Activated CD4-positive, alpha-beta T cell treated with anti-CD3 and anti-CD28 coated beads for 4 hours (primary cell): ENCODE measurements at places on chromosomes 16 and 17.

GRCh38 chr17:72588961-72589360 is 468.1 kb downstream of the SOX9 start:
- no peak for DNase-seq

GRCh38 chr17:6104956-6105648 is 34.9 kb downstream of the WSCD1 start:
- no peak for DNase-seq

DNA sequence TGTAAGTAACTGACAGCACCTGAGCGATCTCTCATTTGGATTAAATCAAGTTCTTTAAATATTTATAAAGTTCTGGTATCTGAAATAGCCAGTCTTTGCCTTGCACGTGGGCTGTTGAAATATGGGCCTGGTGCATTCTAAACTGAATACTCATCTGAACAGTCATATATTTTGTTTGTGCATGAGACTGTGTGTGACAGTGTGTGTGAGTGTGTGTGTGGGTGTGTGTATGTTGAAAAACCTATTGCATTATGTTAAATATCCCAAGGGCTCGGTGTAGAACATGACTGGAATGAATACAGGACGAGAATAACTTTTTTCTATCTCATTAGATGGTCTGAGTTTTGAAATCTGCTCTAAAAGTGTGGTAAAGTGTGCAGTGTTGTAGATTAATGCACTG is 82.4 kb upstream of the TOX3 start:
- DNase-seq, result no peak

DNA sequence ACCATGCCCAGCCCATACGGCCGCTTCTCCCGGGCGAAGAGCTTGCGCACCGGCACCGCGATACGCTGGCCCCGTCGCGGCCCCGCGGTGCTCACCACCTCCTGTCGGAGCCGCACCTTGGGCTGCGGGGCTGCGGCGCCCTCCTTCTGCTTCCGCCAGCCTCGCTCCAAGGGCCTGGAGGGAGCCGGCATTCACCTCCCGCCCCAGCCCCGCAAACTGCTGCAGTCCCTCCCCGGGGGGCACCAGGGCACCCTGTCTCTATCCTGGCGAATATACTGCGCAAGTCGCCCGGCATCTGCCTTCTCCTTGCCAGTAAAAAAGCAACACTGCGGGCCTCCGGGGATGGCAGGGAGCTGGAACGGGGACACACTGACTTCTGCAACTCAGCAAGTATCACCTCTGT is 8.3 kb downstream of the SNRNP25 start:
- no peak for DNase-seq

- no peak for DNase-seq
Observed at GRCh38 chr16:1615761-1616160, 3.6 kb downstream of the CRAMP1 start.

DNA sequence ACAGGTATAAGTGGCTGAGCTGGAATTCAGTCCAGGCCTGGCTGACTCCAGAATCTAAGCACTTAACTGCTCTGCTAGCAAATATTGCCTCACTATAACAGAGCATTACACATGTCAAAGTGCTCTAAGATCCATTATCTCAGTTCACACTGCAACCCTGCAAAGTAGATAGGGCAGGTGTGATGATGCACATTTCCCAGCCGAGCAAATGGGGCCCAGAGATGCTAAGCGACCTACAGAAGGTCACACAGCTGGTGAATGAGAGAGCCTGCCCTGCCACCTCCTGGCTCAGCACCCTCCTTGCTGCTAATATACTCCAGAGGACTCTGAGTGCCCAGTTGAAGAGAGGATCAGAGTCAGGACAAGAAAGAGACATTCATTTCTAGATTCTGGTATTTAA is 73.6 kb upstream of the CCL1 start:
- DNase-seq, result no peak

DNA sequence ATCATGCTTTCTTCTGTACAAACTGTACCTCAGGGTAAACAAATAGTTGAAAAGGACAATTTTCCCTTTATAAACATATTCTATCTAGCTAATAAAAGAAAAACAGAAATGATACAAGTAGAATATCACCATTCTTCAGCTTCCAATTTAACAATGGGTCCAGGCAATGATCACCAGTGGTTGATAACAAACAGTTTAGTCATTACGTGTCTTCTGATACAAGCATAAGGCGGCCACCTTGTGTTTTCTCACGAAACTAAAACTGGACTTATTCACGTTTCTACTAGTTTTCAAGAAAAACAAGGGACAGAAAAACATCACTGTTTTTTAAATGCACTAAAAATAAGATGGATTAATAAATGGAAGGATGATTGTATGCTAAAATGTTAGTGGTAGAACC is 58.3 kb downstream of the STH start:
- no peak for DNase-seq

GRCh38 chr16:84970447-84971127 is 40.7 kb downstream of the ZDHHC7 start:
- peak; percentile 75 for DNase-seq

DNA sequence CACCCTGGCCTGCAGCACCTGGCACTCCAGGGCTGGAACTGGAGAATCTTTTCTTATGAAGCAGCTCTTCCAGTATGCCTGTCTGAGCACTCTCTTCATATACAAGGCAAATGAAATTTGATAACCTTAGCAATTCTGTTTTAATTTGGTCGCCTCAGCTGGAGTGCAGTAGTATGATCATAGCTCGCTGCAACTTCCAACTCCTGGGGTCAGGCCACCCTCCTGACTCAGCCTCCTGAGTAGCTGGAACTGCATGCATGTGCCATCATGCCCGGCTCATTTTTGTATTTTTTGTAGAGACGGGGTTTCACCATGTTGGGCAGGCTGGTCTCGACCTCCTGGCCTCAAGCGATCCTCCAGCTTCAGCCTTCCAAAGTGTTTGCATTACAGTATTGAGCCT is 140.8 kb upstream of the CHMP6 start:
- no peak for DNase-seq

DNA sequence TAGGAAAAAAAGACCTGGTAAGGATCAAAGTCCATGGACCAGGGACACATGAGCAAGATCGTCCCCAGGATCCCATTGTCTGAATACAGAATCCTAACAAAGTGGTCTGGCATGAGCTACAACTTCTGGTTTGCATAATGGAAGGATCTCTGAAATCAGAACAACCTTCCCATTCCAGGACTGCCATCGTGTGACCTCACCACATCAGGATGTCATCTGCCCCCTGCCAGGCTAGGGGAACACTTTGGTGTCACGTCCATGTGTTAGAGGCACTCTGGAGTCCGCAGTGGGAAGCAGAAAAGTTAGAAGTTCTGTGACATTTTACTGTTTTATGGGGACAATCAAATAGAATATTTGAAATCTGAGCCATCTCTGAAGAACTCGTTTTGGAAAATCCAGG is 160.7 kb downstream of the RGS9 start:
- no peak for DNase-seq

- DNase-seq, result no peak
Observed at GRCh38 chr17:5919089-5919488, 151.1 kb upstream of the WSCD1 start.

DNA sequence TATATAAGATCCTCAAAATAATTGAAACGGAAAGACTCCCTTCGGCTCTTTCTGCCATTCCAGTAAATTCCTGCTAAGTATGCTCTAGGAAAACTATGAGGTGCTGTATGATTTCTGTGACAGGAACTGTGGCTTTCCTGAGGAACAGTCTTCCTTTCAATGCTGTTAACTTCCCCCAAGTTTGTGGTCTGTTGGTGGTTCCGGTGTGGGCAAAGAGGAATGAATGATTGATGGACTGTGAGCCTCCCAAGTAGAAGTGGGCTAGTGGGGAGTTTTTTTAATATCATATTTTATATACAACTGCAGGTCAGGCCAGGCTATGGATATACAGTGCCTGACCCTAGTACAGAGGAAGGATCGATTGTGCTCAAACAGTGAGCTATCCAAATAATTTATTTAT is 560.7 kb upstream of the RBFOX1 start:
- no peak for DNase-seq

- DNase-seq, result no peak
Observed at GRCh38 chr16:77684181-77684526, 38.2 kb upstream of the NUDT7 start.

DNA sequence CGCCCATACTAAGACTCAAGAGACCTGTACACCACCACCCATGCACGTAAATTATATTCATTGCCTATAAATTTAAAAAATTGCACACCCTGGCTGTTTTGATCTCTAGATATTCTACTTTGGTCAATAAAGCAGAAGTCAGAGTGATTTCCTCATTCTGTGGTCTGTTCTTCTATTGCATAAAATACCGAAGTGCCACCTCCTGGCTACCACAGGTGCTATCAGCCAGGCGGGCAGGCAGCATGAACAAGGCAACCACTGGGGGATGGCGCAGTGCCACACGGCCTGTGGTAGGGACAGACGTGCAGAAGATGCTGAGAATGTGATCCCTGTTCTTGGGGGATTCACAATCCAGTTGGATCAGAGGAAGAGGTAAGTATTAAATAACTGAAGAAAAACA is 122.3 kb downstream of the CDK5R1 start:
- DNase-seq, result peak; percentile 53

DNA sequence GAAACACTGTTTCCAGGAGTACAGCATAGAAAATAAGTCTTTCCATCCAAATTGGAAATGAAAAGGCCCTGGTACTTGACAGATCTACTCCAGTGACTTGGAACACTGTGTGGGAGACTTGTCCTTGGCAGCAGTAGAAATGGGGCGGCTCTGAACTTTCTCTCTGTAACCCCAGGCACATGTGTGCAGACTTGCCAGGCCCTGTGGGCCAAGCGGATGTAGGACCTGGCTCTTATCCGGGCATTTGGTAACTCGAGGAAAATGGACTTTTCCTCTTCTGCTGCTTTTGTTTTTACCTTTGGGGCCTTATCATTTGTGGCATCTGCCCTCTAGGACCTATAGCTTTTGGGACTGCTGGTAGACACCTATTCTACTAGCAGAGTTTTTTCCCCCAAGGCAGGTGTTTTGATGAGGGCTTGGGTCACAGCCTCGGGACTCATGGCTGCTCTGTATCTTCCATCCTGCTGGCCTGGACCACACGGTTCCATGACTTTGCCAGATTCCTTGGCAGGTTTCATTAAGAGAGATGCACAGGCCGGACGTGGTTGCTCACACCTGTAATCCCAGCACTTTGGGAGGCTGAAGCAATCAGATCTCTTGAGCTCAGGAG is 43.5 kb downstream of the SMPD3 start:
- no peak for DNase-seq

- DNase-seq, result no peak
Observed at GRCh38 chr16:14043278-14043677, 27.8 kb upstream of the MRTFB start.

DNA sequence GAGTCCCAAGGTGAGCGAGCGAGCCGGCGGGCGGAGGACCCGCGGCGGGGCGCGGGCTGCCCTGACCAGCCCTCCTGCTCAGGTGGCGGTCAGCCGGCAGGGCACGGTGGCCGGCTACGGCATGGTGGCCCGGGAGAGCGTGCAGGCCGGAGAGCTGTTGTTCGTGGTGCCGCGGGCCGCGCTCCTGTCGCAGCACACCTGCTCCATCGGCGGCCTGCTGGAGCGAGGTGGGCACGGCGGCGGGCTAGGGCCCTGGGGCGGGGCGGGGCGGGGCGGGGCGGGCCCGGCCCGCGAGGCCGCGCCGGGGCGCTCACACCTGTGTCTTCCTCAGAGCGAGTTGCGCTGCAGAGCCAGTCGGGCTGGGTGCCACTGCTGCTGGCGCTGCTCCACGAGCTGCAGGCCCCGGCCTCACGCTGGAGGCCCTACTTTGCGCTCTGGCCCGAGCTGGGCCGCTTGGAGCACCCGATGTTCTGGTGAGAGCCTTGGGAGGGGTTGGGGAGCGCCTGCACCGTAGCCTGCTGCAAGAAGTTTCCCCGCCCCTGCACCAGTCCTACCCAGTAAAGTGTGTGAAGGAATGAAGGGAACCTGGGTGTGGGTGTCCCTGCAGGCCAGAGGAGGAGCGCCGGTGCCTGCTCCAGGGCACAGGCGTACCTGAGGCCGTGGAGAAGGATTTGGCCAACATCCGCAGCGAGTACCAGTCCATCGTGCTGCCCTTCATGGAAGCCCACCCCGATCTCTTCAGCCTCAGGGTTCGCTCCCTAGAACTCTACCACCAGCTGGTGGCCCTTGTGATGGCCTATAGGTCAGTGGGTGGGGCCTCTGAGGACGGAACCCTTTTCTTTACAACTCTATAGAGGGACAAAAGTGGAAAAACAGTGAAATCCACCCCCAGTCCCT is 802 bp downstream of the SETD6 start:
- DNase-seq, result peak; percentile 32

DNA sequence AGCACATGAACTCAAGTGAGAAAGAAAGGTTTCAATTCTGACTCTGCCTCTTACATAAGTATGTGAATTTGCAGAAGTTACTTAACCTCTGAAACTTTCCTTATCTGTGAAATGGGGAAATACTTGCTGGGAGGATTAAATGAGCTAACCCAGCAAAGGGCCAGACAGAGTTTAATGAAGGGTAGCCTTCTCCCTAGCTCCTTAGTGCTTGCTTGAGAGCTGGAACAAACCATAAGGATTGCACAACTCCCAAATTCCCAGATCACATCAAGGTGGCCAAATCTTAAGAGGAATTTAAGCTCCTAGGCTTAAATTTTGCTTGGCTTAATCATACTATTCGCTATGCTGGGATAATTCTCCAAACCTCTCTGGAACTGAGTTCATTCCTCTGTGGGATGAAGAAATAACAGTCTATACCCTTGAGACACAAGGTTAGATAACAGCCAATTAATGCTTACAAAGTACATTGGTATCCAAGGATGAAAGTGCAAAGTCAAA is 11.8 kb upstream of the WSB1 start:
- DNase-seq, result no peak

DNA sequence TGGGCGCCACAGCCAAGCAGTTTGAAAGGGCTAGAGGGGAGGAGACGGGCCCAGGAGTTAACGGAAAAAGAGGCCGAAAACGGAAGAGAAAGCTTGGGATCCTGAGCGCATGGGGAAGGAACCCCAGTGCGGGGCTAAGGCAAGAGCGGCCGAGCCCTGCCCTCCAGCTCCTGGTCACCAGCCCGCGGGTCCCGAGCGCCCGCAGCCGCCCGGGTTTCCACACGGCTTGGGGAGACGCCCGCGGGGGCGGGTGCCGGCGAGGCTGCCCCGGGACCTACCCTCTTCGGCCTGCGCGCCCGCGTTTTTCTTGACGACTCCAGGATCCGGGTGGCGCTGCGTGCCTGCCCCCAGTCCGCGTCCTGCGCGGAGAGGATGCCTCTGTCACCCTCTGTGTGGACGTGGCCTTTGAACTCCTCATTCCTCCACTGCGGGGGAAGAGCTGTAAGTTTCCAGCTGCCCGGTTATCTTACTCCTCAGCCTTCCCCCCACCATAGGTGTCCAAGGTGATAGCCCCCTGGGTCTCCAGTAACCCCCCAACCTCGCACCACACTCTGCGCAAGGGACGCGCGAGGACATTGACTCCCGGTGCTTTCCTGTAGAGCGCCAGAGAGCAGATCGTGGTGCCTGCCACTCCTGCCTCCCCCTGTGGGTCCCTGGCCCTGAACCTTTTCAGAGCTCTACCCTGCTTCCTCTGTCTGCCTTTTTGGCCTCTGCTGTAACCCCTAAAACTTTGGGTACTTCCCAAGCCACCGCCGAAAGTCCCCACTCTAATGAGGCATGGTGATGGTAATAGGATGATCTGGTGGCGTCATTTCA is 1.7 kb upstream of the CDH11 start:
- DNase-seq, result no peak

- no peak for DNase-seq
Observed at GRCh38 chr17:39650121-39650579, 13.2 kb downstream of the STARD3 start.

GRCh38 chr17:5139458-5139732 is 23.6 kb downstream of the USP6 start:
- no peak for DNase-seq

- DNase-seq, result peak; percentile 32
Observed at GRCh38 chr17:6574687-6575595, 18.6 kb upstream of the PITPNM3 start.

- DNase-seq, result no peak
Observed at GRCh38 chr16:19520861-19521331, 1.0 kb downstream of the GDE1 start.
